ENCODE measurements at places on chromosomes 5 and 9.

GRCh38 chr5:127856292-127856691, 153.1 kb downstream of the CCDC192 start:
- DNase-seq = no peak

- DNase-seq = no peak
Observed at GRCh38 chr5:179731791-179732411, 721 bp upstream of the MAML1 start.

DNA sequence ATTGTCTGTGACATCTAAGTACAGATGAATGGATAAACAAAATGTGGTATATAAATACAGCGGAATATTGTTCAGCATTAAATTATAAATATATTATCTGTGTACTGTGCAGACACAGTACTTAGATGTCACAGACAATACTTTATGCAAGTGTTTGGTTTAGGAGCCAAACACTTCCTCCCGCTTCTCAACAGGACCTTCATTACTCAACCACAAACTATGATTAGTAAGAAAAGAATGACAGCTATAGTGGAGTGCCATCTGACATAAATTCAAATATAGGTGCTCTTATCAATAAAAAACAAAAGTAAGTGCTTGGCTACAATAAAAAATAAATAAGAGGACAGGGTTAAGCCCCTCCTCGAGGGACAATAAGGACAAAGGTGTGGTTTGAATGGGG, 38.9 kb upstream of the STX17 start:
- no peak for DNase-seq

- DNase-seq = no peak
Observed at GRCh38 chr9:76615177-76615603, 149.0 kb upstream of the PCA3 start.

DNA sequence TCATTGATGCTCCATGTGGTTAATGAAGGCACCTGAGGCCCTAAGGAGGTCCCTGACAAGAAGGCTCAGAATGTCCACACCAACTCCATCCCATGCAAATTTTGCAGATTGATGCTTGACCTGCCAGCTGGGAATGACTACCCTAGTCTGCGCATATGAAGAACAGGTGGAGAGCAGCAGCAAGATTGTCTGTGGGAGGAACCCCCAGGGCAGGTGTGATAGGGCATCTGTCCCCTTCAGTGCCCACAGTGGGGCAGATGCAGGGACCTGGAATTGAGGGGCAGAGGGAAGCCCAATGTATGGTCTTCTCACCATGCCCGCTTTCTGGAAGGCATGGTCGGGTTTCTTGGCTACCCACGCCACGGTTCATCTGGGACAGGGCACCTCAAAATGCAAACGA, 79.6 kb downstream of the MACROH2A1 start:
- no peak for DNase-seq

GRCh38 chr9:128208386-128208785, 5.2 kb downstream of the DNM1 start:
- DNase-seq = no peak

GRCh38 chr9:16449076-16449730, 421.3 kb downstream of the BNC2 start:
- DNase-seq = no peak

DNA sequence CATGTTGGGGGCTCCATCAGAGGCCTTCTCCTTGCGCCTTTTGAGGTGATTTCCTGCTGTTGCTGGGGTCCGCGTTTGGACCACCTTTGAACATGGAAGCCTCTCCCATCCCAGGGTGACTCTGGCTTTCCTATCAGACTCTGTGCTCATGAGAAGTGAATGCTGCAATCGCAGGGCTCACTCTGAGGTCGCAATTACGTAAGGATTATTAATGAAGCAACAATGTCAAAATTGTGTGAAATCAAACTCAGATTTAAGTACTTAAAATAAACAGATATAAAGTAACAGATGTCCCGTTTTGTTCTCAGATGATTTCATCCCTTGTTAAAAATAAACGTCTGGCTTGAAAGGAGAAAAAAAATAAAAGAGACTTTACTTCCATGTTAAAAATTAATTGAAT, 634.2 kb downstream of the BNC2 start:
- DNase-seq = no peak

GRCh38 chr5:140855772-140856674, at the start of gene PCDHA10:
Gene PCDHA10 (plus strand): TSS chr5:140855897. CDS start chr5:140856049, 152 bp downstream.
- no peak for DNase-seq

DNA sequence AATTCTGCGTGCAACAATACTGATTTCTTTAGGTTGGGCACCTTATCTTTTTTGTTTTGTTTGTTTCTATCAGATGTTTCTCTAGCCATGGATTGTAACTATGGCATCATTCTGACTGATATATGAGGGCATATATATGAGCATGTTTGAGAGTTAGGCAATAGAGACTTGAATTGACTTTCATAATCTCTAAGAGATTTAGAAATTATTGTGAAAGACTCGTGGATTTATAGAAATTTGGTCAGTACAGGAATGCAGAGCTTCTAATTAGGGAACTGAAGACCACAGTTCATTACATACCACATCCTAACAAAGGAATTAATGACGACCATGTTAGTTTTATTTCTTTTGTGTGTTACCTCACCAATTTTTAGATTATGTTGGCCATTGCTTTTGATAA, 546.0 kb upstream of the GRAMD2B start:
- no peak for DNase-seq

DNA sequence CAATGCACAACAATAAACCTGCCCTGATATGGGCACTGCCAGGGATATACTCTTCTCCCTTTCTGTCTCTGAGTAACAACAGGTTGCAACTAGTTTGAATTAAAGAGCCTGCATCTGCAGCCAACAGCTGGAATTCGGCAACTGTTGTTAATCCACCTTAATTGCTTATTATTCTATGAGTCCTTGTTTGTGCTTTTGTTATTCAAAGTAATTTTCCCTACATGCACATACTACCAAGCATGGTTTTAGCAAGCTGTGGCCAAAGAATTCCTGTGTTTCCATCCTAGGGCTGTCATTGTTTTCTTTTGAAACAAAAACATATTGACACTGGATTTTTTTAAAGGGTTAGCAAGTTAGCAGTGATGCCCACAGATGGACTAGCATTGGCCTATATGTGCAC, 171.5 kb downstream of the EFNA5 start:
- no peak for DNase-seq

- no peak for DNase-seq
Observed at GRCh38 chr5:54296386-54296785, 14.0 kb downstream of the ARL15 start.

DNA sequence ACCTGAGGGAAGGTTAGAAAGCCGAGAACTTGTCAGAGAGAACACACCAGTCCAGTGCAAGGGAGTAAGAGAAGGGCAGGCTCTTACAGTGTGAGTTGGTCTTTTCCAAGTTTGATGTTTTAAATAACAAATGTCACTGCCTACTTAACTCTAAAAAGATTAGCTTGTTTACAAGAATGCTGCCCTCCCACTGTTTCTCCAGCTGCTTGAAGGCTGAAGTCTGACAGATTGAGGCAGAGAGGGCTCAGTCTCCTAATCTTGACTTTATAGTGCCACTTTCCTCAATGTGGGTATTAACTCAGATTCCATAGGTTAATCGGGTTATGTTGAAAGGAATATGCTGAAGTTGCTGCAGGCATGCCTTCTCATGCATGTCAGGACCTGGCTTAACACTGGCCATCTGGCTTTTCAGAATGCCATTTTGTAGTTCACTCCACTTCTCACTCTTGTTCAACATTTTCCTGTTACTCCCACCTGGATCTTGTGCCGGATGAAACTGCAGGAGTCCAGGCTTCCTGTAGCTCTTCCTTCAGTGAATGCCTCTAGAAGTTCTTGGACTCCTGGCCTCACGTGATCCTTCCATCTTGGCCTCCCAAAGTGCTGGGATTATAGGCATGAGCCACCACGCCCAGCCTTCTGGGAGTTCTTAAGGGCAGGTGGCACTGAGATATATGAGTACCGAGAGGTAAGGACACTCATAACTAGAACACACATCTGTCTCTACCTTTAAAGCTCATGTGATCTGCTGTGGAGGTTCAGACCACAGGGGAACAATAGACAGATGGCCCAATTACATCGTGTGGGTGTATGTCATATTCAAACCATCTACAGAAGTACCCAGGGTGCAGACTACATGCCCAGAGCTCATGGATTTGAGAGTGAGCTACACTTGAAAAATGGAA, 249.7 kb downstream of the ARHGAP26 start:
- no peak for DNase-seq

GRCh38 chr5:68740226-68740910, 353.4 kb upstream of the SLC30A5 start:
- DNase-seq = no peak

GRCh38 chr9:91419222-91420191, 4.1 kb downstream of the NFIL3 start:
- peak; percentile 9 for DNase-seq

GRCh38 chr9:114791312-114791711, 14.5 kb downstream of the TNFSF15 start:
- no peak for DNase-seq

- no peak for DNase-seq
Observed at GRCh38 chr5:119527351-119527750, 75.1 kb downstream of the HSD17B4 start.

DNA sequence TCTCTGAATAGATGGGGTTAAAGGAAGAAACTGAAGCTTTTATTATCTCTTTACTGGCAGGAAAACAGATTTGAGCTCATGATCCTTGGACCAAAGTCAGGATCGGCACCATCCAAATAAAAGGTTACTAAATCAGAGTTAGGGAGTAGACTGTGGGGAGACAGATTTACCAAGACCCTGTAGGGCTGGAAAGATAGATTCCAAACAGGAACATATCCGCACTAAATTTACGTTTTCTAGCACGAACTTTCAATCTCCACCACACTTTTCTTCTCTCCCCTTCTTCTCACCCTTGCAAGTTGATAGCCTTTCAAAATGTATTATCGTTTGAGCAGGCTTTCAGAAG, 120.0 kb upstream of the HMHB1 start:
- no peak for DNase-seq

DNA sequence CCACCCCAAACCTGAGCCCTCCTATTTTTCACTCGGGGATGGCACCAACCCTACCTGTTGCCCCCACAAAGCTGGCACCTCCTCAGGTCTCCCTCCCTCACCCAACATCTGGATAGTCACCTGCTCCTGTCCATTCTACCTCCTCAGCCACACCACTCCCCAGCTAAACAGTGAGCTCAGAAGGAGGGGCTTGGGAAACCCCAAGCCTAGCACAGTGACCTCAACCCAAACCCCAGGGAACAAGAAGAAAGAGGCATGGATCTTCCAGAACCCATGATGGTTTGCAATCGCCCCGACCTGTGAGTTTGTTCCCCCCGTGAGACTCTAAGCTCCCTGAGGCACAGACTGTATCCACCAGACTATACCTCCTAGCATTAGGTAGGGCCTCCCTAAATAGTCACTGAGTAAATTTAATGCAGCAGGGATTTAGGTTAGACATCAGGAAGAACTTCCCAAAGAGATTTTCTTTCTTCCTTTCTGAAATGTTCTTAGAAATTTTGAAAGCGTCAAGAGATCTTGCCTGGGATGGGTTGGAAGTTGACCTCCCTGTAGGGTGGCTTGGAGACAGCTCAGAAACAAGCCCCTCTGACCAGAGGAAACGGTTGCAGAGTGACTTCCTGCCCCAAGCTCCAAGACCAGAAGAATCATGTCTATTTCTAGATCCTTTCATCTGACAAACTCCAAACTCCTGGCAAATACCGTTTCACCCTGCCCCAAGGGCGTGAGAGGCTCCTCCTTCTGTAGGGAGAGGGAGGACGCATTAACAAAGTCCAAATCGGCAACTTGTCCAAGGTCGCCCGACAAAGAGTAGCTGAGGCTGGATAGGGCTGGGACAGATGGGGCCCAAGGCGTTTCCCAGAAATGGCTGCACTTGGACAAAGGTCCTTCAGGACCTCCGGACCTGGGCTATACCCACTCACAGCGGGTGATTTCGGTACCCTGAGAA, 4.1 kb downstream of the FIBCD1 start:
- no peak for DNase-seq

GRCh38 chr9:96476591-96476990, 26.6 kb downstream of the HABP4 start:
- no peak for DNase-seq

DNA sequence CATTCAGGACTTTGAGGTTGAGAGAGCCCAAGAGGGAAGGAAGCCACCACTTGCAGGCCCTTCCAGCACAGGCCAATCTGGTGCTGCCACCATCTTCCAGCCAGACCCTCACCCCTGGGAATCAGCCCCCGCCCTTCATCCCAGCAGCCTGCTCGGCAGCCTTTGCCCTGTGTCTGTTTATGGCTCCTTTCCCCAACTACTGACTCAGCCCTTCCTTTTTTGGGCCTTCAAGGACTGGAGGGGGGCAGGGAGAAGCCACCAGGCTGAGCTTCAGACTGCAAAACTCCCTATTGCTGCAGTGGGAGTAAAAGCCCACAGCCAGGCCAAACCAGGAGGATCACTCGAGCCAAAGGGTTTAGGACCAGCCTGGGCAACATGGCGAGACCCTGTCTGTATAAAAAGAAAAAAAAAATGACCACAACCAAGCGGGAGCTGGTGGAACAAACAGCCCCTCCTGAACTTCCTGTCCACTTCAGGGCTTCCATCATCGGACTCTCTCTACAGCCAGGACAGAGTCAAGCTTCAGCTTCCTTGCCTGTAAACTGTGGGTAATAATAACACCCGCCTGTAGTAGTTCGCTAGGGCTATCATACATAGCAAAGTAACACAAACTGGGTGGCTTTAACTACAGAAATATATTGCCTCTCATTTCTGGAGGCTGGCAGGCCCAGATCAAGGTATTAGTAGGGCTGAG, 85.9 kb upstream of the IL17B start:
- no peak for DNase-seq

GRCh38 chr9:36963346-36963745, 70.7 kb downstream of the PAX5 start:
- no peak for DNase-seq

GRCh38 chr9:93252116-93252780, 68.3 kb downstream of the WNK2 start:
- DNase-seq = no peak

- no peak for DNase-seq
Observed at GRCh38 chr9:79976257-79977073, 404.7 kb downstream of the TLE4 start.

- peak; percentile 79 for DNase-seq
Observed at GRCh38 chr9:33044162-33044673, 19.1 kb downstream of the DNAJA1 start.

- DNase-seq = no peak
Observed at GRCh38 chr5:74540622-74541021, 99.9 kb downstream of the ENC1 start.

- no peak for DNase-seq
Observed at GRCh38 chr5:153318556-153318955, 171.9 kb upstream of the GRIA1 start.

DNA sequence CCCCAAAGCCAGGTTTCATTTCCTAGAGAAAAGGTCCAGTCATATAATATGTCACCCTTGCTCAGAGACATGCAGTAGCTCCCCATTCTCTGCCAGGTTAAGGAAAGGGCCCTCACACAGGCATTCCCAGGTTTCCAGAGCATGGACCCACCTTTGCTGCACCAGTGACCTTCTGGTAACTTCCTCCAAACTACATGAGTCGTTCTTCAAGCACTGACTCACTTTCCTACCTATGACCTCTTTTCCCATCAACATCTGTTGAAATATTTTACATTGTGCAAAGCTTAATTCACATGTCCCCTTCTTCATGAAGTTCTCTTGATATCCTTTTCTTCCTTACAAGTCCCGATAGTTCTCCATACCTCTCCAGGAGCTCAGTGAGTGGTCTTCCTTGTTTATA, 25.9 kb downstream of the SH3TC2 start:
- no peak for DNase-seq

GRCh38 chr5:148002451-148002850, 61.3 kb upstream of the SPINK5 start:
- DNase-seq = no peak

- DNase-seq = no peak
Observed at GRCh38 chr9:89149726-89150125, 28.9 kb downstream of the SHC3 start.

- no peak for DNase-seq
Observed at GRCh38 chr9:119044806-119045205, 324.4 kb downstream of the BRINP1 start.
